ENCODE measurements at places on chromosomes 1 and 21.

GRCh38 chr21:35609263-35609662 lies 451.1 kb downstream of the SETD4 start:
- no peak for DNase-seq

GRCh38 chr21:45972353-45972715 lies 9.2 kb upstream of the COL6A1 start:
- no peak for DNase-seq

DNA sequence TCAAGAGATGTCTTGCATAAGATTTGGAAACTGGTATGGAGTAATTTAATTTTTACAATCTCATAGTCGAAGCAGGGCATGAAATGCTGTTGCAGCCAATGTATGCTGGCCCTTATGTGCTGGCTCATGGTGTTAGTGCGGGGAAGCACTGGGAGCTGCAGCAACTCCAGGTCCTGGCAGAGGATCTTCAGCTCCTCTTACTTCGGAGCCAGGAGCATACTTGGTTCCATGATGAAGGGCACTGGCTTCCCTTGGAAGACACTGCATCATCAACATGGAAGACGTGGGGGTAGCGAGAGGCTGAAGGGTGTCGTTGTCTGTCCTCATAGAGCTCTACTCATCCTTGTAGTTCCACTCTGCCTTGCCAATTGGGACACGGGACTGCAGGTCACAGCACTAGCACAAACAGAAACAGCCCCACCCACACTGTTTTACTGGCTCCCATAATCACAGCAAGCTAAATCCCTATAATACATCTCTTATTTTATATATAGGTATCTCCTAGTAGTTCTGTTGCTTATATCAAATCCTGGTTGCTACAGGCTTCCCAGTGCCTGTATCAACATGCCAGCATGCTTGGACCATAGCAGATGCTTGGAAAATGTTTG lies 22.4 kb downstream of the PLA2G2D start:
- no peak for DNase-seq

DNA sequence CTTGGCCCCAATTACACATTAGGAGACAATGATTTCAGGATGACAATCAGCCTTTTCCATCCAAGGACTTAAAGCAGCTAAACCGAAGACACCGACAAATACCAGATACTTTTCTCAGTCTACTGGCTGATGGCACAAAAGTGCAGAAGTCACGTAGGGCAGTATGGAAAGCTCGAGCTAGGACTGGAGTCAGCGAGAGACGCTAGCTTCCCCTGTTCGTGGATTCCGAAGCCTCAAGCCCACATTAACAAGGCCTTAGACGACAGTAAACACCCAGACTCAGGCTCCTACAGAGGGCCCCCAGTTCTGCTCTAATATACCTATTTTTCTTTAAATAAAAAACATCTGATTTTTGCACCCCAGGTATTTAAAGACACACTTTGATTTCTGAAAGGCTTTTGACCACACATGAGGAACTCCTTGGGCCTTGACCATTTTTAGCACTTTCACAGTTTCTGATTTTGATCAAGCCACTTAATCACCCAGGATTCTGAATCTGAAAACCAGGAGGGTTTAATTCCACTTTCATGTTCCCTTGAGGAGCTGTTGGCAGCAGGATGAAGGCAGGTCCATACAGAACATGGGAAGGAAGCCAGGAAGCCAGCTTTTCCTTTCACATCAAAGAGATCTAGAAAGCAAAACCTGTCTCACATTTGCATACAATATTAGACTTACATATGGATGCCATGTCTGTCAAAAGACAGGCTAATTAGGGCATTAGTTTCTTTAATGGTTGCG lies 204.1 kb downstream of the GABPA start:
- DNase-seq: no peak

GRCh38 chr1:193553564-193553963 lies 367.2 kb upstream of the B3GALT2 start:
- DNase-seq: no peak

DNA sequence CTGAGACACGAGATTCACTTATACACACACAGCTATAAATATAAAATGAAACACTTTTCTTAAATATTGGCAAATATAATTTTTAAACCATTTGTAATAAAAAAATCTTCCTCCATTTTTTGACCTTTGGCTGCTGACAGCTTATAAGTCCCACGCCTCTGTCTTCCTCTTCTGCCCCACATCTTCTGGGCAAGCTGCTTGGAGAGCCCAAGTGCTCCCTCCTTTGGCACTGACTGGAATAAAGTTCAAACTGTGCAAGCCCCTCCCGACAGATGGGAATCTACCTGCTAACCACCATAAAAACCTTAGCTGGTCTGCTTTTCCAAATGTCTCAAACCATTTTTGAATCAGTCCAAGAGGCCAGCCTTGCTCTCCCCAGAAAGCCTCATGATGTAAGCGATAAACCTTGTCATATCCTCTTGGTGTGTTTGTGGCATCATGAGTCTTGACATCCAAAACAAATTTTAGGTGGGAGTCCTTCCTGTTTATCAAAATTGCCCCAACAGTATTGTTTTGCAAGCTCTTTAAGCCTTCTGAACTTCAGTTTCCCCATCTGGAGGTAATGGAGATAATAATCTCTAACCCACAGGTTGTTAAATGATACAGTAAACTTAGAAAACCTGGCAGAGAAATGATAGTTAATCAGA lies 99.8 kb downstream of the SNX7 start:
- DNase-seq: no peak

- DNase-seq: no peak
These were observed 4.9 kb downstream of the SKI start for GRCh38 chr1:2232916-2233438.

DNA sequence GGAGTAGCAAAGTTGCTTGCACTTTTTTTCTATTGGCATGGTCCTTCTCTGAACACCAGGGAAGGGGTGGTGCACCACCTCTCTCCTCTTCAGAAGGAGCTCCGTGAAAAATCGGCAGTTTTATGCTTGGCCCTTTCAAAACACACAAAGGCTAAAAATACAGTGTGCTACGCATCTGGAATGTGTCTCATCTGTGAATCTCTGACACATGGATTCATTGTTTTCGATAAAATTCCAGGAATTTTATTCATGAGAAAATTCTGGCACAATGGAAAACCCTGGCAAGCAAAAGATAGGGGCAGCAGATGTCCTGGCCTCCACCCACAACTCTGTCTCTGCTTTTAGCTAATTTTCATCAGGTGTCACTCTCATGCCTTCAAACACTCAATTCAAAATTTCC lies 42.9 kb downstream of the ERG start:
- no peak for DNase-seq

- DNase-seq: no peak
These were observed 77.0 kb downstream of the RWDD3 start for GRCh38 chr1:95311014-95311413.

DNA sequence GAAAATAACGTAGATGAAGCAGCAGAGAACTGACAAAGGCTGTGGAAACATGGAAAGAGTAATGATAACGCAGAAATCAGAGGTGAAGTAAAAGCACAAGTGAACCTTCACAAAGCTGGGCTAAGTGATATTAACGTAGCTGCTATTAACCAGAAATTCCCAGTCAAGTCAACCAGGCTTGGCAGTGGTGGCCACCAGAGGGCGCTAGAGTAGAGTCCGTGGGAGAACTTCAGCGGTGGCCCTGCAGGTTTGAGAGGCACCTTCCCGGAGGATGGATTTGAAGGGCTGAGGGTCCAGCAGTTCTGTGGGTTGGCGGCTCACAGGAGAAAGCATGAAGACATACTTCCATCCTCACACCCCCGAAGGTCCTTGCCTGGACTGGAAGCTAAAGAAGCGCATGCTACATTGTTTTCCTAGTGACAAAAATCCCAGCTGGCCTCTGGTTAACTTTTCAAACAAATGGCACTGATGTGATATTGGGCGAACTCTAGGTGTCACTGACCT lies 81.7 kb upstream of the ZNF648 start:
- DNase-seq: peak; percentile 82

- no peak for DNase-seq
These were observed 1.0 kb downstream of the ZBTB48 start for GRCh38 chr1:6580593-6581409.

- DNase-seq: no peak
These were observed 112.2 kb downstream of the GRIK3 start for GRCh38 chr1:36922071-36922470.

DNA sequence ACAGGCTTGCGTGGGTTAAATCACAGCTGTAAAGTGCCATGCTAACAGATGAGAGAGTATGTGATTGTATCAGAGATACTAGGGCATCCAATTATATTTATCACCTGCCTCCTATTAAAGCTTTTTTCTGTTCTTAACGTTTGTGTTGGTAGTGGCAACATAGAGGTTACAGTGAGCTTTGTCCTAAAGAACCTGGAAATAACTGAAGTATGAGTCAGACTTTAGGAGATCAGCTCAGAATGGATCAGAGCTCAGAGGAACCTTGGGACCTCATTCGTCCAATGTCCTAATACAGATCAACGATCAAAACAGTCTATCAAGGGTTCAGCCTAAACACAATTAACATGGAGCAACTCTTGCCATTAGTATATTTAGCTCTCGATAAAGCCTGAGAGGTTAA lies 81.0 kb downstream of the RGS7 start:
- no peak for DNase-seq

GRCh38 chr21:34933609-34934335 lies 115.3 kb downstream of the RUNX1 start:
- peak; percentile 16 for DNase-seq

GRCh38 chr1:157806431-157807149 lies 13.3 kb downstream of the FCRL1 start:
- DNase-seq: no peak

DNA sequence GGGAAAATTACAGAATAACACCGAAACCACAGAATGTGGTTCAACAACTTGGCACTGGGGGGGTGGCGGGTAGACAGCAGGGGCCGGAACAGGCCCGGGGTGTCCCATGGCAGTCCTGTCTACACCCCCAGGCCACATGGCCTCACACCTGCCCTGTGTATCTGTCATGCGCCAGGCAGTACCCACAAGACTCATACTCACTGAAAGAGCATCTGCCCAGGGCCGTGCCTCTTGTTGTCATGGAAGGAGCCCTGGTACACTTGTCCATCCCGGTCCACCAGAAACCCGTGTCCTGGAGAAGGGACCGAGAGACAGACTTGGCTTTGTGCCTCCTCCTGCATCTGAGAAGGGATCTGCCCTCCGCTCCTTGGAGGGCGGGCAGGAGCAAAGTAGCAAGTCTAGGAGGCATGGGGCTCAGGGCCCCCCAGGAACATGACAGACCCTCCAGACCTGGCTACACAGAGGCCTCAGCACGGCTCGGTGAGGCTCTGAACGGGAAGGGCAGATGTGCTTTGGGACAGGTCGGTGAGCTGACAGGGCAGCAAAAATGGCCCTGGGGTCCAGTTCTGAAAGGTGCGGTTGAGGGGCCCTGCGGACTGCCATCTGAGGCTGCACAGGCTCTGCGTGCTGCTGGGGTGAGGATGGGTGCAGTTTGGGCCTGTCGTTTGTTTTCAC lies 5.6 kb downstream of the MORN1 start:
- no peak for DNase-seq

GRCh38 chr1:180343921-180344769 lies 114.1 kb downstream of the LHX4 start:
- no peak for DNase-seq

- no peak for DNase-seq
These were observed 482 bp downstream of the TM2D1 start for GRCh38 chr1:61724506-61724812.

DNA sequence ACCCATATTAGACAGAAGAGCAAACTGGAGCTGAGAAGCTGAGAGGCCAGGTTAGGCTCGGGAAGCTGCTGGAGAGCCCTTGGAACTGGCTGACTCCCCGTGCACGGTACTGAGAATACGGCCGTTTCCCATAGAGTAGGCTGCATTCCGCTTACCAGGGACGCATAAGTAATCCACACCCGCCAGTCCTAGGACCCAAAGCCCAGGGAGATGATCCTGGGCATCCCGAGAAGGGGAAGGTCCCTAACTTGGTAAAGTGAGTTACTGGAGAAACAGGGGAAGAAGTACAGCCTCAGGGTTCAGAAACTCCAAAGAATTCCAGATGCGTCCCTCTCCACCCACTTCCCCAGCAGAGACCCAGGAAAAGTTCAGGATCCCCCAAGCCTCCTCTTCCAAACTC lies 1.3 kb downstream of the LRRC38 start:
- no peak for DNase-seq

DNA sequence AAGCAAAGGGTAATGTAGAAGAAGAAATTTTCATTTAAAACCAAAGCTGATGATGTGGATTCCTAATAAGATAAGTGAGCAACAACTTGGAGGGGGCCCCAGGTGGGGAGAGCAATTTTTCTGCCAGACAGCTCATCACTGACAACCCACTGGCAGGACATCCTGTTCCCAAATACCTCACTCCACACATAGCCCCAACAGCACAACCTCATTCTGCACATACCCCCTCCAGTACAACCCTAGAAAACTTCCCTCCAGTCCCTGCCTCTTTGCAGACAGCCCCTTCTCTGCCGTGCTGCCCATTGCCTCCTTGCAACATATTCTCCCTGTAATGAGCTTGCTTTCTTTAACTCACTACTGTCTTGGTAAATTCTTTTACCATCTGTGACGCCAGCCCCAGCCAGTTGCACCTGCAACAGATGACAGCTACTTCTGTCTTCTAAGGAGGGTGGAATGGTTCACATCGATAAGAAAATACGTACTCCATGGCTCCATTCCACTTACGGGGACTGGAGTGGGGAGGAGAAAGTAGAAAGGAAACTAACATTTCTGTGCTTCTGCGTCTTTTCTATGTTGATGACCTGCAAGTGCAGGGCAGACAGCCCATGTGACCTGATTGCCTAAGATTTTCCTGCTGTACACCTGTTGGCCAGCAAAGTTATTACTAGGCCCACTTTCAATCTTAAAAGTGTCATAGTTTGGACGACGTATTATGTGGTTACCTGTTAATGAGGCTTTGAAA lies 14.7 kb downstream of the RHEX start:
- DNase-seq: no peak

DNA sequence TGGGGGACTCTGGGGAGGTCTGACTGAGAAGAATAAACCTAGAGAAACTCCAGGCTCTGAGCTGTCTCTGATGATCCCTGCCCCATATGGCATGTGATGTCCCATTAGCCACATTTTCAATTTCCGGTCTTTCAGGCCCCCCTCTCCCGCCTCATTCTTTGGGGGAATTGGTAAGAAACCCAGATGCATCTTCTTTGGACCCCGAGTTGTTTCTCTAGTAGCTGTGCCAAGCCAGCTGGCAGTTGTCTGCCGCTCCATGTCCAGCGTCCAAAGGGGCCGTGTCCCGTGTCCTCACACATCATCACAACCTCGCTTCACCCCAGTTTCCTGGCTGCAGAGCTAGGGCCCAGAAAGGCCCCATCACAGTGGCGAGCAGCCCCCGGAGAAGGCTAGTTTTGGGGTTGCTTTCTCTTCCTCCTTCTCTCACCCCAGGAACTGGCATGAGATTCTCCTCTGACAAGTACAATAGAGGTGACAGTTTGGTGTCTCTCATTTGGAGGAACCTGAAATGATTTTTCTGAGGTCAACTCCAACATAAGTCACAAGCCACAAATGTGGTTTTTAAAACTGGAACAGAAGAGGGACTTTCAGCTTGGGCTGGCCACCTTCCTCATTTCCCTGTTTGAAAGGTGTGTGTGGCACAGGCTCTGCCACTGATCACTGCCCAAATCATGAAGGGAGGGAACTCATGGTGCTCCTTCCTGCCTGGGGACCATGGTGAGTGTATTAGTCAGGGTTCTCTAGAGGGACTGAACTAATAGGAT lies 6.4 kb upstream of the GPR157 start:
- DNase-seq: no peak

- DNase-seq: no peak
These were observed 85.7 kb downstream of the NRDC start for GRCh38 chr1:51792864-51793263.

Measured in stimulated activated naive CD4-positive, alpha-beta T cell treated with Interleukin-2 at 50 U/mL for 16 hours (primary cell).